Ascending aorta (tissue), 2 donors: ENCODE measurements at places on chromosomes 13 and 19.

- no peak for DNase-seq
Observed at GRCh38 chr19:53905787-53906186, 3.3 kb upstream of the CACNG7 start.

DNA sequence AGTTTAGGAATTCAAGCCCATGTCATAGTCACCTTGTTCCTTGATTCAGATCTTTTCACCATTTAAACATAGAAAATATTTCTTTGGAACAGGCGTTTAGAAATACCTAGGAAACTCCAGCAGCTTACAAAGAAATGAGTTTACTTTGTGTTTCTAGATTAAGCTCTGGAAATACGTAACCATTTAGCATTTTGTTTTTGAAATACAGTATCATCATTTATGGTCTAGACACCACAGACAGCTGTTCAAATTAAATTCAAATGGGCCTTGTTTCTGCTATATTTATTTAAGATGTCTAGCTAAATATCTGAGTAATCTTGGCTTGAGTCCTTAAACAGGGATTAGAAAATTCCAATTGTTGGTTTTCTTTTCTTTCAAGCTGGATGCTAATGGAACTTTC is 228.5 kb downstream of the NDFIP2 start:
- no peak for DNase-seq

- no peak for DNase-seq
Observed at GRCh38 chr13:70809588-70809987, 701.3 kb upstream of the KLHL1 start.

DNA sequence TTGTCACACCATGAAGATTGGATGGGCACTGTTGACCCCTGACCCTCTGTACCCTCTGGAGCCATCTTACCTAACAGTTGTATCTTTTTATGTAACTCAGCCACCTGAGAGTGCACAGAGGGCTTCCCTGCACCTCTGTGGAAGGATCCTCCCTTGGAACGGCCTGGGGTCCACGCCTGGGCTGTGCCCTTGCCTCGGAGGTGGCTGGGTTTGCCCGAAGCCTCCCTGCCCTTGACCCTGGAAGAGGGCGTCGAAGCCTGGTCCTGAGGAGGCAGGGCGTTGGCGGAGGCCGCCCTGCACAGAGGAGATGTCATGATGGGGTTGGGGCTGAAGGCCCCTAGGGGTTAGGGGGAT is 241 bp downstream of the ODAD3 start:
- no peak for DNase-seq

GRCh38 chr19:41649827-41650226 is 23.0 kb upstream of the CEACAM4 start:
- no peak for DNase-seq

GRCh38 chr13:37479916-37480315 is 118.7 kb downstream of the POSTN start:
- no peak for DNase-seq

DNA sequence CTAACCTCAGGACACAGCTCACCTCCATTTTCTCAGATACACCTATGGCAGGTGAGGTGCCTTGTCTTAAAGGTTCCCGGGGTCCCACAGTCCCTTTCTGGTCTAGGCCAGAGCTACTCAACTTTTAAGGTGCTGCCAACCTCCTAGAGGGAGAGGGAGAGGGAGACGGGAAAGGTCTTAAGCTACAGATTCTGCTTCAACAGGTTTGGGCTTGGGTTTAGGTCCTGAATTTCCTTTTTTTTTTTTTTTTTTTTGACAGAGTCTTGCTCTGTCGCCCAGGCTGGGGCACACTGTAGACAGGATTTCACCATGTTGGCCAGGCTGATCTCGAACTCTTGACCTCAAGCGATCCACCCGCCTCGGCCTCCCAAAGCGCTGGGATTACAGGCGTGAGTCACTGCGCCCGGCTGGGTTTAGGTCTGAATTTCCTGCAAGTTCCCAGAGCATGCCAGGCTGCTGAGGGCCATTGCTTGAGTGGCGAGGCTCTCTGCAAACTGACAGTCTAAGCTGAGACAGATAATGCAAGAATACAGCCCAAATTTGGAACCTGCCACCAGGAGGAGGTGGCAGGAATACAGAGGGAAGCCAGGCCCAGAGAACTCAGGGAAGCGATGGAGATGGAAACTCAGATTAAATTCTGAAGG is 7.8 kb upstream of the SYCN start:
- DNase-seq, result no peak

GRCh38 chr13:53411463-53411862 is 382.9 kb downstream of the OLFM4 start:
- no peak for DNase-seq

GRCh38 chr13:46858163-46858562 is 38.7 kb downstream of the HTR2A start:
- no peak for DNase-seq

DNA sequence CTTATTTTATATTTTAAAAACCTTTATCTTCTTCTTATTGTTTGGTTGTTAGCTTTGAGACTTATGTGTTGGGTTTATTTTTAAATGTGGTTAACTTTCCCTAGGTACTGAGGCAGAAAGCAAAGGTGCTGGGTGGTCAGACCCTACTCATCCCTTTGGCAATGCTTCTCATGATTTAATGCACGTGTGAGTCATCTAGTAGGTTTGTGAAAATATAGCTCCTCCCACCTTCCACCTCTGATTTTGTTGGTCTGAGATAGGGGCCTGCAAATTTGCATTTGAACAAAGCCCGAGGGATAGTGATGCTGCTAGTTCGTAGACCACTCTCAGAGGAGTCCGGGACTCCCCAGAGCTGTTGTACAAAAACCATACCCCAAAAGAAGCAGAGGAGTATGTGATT is 771.3 kb upstream of the ARGLU1 start:
- no peak for DNase-seq

GRCh38 chr19:55553217-55554182 is 8.2 kb upstream of the SBK3 start:
- DNase-seq, result no peak

GRCh38 chr13:82747291-82747690 is 1135.0 kb downstream of the SLITRK1 start:
- no peak for DNase-seq

DNA sequence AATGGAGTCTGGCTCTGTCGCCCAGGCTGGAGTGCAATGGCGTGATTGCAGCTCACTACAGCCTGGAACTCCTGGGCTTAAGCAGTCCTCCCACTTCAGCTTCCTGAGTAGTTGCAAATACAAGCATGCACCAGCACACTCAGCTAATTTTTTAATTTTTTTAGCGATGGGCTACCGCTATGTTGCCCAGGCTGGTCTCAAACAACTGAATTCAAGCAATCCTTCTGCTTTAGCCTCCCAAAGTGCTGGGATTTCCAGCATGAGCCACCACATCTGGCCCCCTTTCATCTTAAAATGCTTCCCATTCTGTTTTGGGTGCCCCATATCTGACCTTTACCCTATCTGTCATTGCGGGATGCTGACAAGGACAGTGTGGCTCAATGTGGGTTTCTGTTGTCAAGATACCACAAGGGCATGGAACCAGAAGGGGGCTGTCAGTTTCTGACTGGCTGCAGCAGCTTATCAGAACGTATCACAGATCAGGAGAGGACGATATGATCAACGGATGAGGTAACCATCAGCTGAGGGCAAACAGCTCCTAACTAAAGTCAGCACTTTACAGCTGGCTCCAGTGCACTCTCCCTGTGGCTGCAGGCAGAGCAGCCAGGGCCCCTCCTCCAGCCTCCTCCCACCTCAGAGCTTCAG is 32.4 kb downstream of the GPR42 start:
- DNase-seq, result no peak

- DNase-seq, result no peak
Observed at GRCh38 chr19:305240-306150, 14.3 kb upstream of the PLPP2 start.

GRCh38 chr13:40061466-40062450 is 406.3 kb downstream of the COG6 start:
- no peak for DNase-seq

DNA sequence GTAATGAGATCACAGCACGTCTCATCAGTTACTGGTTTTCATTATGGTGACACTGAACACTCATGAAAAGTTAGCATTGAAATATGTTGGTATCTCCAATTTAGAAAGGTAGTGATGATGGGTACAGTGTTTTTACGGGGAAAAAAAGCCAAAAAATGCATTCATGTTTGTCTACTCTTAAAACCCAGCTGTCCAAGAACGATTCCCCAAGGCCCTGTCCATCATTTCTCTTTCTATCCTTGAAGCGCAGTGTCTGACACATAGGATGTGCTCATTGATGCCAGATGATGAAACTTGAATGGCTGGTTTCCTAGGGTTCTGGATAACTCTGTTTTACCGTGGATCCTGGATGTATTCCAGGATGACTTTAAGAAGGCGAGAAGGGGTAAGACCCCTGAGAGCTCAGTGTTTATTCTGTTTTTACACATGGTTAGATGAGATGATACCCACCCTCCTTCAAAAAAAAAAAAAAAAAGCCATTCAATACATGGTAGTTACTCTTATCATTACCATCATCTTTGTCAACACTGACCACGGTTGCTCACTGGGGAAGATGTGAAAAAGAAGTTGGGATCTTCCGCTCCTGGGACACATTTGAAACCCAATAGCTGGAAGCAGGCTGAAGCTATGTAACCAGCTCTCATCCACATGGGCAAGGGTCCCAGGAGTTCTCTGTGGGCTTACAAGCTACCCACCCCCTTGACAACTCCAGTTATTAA is 22.5 kb downstream of the SERP2 start:
- DNase-seq, result no peak

GRCh38 chr19:54851353-54851752 is 1.1 kb downstream of the KIR3DL2 start:
- DNase-seq, result no peak

- DNase-seq, result no peak
Observed at GRCh38 chr13:21232599-21232998, 56.1 kb downstream of the MRPL57 start.

- no peak for DNase-seq
Observed at GRCh38 chr13:91240341-91240740, 107.1 kb upstream of the MIR17HG start.
